LHCN-M2 (cell line): ENCODE measurements at places on chromosomes 13 and 19.

DNA sequence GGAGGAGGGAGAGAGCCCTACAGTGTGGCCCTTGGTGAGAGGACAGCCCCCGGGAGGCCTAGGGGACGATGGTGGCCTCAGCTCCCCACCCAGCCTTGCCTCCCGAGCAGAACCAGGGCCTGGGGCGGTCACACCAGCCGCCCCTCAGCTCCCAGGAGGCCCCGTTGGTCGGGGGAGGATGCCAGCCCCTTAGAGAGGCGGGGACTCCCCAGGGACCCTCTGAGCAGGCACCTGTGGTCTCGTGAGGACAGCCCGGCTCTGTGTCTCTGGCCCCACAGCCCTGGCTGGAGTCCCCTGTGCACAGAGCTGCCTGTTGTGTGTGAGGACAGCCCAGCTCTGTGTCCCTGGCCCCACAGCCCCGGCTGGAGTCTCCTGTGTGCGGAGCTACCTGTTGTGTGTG, 158.8 kb downstream of the KDM4B start:
- DNase-seq = no peak

- peak; percentile 5 for DNase-seq
These were observed 117.5 kb downstream of the CCNA1 start for GRCh38 chr13:36549755-36550154.

GRCh38 chr19:34104096-34104495, 68.2 kb upstream of the LSM14A start:
- DNase-seq = no peak

DNA sequence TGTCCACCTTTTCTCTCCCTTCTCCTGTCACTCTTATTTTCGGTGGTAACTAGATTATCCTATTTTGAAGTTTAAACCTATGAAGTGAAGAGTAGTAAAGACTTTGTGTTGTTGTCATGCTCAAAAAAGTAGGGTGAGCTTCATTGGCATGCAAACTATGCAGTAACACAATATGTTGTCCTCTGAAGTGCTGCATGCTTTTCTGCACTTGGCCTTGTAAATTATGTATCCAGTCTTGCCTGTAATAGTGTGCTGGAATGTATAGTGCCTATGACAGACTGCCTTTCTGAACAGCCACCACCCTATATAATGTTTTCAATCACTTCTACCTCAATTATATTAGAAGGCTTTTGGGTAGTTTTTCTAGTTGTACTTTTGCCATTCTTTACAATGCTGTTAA, 1198.2 kb upstream of the PCDH20 start:
- no peak for DNase-seq

- DNase-seq = peak; percentile 64
These were observed 5.1 kb downstream of the NOTCH3 start for GRCh38 chr19:15195371-15196334.

DNA sequence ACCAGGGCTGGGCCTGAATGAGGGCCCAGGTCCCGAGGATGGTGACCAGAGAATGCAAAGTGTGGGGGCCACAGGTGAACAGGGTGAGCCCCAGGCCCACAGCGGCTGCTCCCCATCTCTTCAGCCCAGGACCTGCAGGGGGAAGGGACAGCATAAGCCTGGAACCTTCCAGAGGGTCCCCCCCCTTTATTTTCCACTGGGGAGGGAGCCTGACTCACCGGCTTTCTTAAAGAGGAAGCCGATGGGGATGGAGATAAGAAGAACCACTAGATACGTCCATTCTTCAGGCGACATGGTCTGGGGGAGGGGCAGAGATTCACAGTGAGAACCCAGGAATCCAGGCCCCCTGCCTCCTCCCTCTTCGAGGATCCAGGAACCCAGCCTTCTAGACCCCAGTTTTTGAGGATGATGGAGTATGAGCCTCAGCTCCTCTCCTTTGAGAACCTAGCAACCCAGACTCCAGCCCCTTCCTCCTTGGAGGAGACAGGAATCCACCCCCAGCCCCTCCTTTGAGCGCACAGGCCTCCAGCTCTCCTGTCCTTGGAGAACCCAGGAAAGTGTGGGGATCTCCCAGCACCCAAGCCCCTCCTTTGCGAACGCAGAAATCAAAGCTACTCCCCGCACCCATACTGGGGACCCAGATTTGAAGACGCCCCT, 1.0 kb downstream of the MBOAT7 start:
- no peak for DNase-seq

- DNase-seq = peak; percentile 29
These were observed 27.4 kb upstream of the TIMM44 start for GRCh38 chr19:7970716-7971448.

DNA sequence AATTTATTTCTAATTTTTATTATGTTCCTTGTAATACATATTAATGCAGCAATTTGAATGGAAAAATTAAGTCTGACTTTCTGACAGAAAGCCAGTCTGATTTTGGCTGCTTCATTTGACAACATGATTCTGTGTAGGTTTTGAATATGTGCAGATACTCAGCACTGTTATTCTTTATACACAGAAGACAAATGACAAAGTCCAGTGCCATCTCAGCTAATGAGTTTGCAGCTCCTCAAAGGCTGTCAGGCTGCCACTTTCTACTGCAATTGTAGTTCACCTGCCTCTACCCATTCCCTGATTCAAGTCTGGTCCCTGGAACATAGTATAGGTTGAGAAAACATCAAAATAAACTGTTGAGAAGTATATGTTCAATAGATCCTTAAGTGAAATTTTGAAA, 2.9 kb upstream of the CHAMP1 start:
- no peak for DNase-seq

DNA sequence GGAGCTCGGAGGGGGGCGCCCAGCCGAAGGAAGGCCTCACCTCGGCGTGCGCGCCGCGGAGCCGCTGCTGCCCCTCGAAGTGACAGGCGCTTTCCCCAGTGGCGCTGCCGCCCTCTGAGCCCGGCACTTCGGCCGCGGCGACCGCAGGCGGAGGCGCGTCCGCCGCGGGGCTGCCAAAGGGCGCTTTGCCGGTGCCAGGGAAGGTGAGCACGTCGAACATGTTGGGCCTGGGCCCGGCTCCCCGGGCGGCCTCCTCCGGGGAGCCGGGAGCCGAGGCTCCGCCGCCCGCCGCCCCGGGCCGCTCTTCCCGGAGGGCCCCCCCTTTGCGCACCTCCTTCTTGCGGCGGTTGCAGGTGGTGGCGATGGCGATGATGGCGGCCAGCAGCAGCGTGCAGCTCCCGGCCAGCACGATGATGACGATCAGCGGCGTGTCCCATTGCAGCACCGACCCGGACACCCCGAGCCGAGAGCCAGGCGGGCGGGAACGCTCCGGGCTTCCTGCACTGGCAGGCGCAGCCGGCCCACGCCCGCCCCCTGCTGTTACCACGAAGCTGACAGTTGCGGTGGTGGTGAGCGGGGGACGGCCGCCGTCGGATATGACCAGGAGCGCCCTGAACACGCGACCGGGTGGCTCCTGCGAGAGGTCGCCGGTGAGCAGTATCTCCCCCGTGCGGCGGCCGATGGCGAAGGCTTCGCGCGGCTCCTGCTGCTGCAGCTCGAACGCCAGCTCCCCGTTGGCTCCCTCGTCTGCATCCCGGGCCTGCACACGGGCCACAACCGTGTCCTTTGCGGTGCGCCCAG, 2.5 kb downstream of the PCDH8 start:
- DNase-seq = no peak

GRCh38 chr19:17765069-17765618, 13.9 kb downstream of the FCHO1 start:
- DNase-seq = no peak

DNA sequence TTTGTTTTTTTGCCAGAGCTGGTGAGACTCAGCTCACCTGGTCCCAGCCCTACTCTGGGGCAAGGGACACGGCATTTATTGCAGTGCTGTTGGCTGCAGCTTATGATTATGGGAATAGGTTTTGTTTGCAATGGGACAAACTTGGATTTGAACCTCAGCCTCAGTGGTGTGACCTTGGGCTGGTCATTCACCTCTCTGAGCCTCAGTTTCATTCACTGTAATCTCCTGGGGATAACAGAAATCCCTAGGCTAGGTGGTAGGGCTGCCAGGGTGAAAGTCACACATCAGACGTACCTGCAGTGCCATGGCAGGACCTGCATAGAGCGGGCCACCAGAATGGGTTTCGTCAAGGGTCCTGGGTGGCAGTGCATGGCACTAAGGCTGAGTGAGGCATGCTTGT, 73.7 kb upstream of the MEDAG start:
- no peak for DNase-seq
